ENCODE measurements at places on chromosomes 11 and 22. TPM values are rescaled to one million over a fixed set of nuclear protein-coding genes. Genes with fewer than 3 reads are reported as not detected.

GRCh38 chr22:19723232-19723982 is at the start of gene GP1BB:
TSS of gene GP1BB (plus strand) at chr22:19723539. CDS start at chr22:19723570, 31 bp downstream.
- no peak for DNase-seq

The HORMAD2 gene
- 1.0 TPM for total RNA-seq

- peak; percentile 49 for DNase-seq
Observed at GRCh38 chr22:22463855-22464540, 44.5 kb downstream of the ZNF280B start.

The GAL gene
- total RNA-seq, result not detected

DNA sequence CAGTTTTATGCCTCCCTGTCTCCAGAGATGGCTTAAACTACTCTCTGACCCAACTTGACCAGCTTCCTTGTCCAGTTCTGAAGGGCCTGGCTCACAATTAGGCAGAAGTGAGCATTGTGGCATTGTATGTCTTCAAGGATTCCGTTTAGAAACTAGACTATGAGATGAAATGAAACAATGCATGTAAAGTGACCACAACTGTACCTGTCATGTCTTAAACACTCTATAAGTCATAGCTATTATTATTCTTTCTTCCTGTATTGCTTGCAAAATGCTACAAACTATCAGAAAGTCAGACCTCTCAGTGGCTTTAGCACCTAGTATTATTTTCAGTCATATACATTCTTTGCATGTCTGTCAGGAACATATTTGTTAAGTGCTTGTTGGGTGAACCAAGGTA is 127.9 kb upstream of the MTMR2 start:
- DNase-seq, result no peak

The CDC42BPG gene
- 9.4 TPM for total RNA-seq

DNA sequence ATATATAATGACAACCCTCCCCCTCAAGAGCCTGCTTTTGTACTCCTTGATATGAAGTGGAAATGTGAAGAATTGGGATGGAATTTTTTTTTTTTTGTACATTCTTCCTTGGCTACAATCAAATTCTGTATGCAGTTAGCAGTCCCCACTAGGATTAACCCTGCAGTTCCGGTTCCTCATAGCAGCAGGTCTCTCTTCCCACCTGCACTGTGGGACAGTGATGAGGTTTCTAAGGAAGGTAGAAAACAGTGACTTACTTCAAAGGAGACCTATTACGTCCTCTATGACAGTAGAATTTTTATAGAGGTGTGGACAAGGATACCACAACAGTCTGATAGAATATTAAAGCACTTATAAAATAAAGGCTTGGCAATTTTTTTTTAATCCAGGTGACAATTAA is 46.3 kb upstream of the ALKBH3 start:
- DNase-seq, result no peak

GRCh38 chr11:78841456-78842060 is 266.9 kb upstream of the NARS2 start:
- DNase-seq, result peak; percentile 66

The SLC22A6 gene
- not detected for total RNA-seq

- DNase-seq, result no peak
Observed at GRCh38 chr11:73585834-73586575, 11.9 kb downstream of the FAM168A start.
